Ascending aorta (tissue), 2 donors: ENCODE measurements at places on chromosomes 11 and 22.

DNA sequence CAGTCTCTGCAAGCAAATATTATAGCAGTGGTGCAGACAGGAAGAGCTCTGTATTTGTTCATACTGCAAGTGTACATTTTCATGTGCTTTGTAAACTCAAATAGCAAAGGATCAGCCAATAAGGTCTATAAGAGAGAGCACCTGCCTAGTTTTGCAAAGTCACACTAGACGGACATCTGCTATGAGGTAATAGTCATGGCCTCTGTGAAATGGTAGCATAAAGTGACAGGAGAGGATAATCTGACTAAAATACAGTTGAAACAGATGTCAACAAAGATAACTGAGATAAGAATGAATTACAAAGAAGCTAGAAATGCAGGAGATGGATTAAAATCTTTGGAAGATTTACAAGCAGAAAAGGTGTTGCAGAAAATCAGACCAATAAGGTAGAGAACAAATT lies 70.6 kb upstream of the SPON1 start:
- no peak for DNase-seq

DNA sequence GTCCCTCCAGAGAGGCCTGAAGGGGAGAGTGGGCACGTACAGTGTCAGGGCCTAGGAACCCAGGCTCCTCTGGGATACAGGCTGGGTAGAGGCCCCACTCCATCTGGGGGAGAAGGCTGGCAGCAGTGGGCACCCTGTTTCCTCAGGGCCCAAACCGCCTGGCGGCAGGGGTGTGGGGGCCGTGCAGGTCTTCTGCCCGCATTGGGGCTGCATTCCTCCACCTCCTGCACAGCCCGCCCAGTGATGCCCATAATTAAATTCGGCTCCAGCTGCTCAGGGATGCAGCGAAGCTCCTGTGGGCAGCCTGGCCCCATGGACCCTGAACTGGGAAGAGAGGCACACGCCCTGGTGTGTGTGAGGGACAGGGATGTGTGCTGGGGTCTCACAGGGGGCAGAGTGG lies 35.4 kb downstream of the KCNQ1OT1 start:
- DNase-seq = no peak

DNA sequence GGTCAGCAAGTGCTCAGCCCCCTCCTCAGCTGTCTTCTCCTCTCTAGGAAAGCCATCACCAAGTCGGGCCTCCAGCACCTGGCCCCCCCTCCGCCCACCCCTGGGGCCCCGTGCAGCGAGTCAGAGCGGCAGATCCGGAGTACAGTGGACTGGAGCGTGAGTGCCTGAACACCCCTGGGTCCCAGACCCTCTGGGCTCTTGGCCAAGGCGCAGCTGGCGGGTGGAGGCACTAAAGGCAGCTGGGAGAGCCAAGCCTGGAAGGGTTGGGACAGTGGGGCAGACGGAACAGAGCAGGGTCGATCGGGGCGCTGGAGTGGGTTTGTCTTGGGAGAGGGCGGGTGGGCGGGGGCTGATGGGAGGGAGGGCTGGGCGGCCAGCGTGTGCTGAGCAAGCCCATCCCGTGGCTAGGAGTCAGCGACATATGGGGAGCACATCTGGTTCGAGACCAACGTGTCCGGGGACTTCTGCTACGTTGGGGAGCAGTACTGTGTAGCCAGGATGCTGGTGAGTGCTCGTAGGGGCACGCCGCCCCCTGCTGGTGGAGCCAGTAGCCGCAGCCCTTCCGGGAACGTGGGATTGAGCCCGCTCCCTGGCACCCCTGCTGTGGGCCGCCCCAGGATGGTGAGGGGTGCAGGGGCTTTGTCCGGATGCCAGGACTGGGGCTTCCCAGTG lies 14.1 kb upstream of the MDK start:
- no peak for DNase-seq

GRCh38 chr22:45857519-45857918 lies 119.4 kb downstream of the WNT7B start:
- DNase-seq = no peak

DNA sequence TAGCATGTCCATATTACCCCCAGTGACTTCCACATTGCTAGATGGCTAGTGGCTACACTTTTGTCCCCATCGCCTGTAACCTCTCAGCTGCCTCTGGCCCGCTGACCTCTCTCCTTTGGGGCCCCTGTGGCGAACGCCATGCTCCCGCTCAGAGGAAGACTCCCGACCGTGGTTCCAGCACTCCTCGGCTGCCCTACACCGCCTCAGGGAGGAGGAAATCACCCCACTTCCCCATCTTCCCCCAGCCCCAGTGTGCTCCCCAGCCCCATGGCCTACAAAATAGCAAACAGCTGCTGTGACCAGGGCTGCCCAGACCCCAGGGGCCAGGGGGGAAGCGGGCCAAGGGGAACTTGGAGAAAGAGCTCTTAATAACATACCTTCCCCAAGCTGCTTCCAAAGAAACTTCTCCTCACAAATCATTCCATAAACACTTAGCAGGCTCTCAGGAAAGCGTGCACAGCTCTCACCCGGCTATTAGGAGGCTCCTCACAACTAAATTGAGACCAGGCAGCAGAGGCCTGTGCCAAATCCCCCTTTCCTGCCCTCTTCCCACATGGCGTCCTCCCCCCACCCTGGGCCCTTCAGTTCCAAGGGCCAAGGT lies 63.5 kb upstream of the WNT11 start:
- DNase-seq = no peak
